NCI-H146 (cell line): ENCODE measurements at places on chromosomes 4 and X.
A peak's percentile ranks its signal among the peaks of the same experiment; 100 is the strongest.

DNA sequence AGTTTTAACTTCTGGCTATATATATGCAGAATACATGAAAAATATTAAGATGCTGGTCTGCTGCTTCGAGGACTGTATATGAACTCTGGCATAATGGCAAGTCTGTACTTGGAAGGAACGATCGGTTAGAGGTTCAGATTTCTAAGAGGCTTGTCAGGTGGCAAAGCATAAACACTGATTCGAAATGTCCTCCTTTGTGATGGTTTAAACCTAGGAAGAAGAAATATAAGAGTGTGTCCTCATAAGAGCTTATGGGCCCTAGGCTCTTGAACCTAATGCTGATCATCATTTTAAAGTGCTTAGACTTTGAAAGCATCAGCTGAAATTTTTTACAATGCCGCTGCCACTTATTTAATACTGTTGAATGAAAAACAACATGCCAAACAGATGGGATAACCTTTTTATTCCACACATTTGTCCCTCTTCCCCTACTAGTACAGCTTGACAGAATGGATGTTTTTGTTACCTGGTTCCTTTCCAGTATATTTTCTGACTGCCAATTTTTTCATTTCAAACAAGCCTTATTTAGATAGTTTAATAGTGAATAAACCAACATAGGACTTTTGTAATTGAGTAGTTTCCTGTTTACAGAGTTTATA lies 8.8 kb downstream of the SPRY1 start:
- DNase-seq, result no peak

GRCh38 chrX:12825801-12826200 lies 34.6 kb downstream of the PRPS2 start:
- no peak for DNase-seq

- DNase-seq, result no peak
Observed at GRCh38 chr4:17058916-17059741, 160.7 kb upstream of the LDB2 start.

DNA sequence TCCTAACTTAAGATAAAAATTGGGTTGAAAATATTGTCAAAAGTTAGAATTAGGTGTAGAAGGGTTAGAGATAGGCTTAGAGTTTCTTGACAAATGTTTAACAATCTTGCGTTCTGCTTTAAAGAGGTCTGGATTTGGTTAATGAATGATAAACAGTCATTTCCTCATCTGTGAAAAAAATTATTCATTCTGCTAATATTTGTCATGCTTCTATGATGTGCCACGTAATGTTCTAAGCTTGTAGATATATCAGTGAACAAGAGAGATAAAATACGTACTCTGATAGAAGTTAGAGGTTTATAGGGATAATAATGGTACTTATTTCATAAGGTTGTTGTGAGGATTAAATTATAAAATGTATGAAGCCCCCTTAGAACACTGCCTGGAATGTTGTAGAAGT lies 443.0 kb upstream of the GALNT7 start:
- no peak for DNase-seq

GRCh38 chr4:67141586-67141985 lies 403.7 kb downstream of the CENPC start:
- no peak for DNase-seq

DNA sequence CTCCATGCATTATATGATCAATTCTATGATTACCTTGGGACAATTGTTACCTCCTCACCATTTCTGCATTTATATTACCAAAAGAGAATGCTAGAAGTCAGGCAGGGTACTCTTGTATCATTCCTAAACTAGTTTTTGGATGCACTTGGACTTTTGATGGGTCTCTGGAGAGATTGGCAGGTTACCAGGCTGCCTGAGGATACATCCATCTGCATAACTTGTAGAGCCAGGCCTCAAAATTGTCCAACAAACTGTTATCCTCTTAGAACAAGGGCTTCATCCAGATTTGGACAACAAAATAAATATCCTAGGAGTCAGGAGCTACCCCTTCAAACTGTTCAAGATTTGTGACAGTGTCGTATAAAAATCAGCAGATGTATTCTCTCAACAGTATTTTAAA lies 326.1 kb downstream of the IL15 start:
- no peak for DNase-seq

- DNase-seq, result no peak
Observed at GRCh38 chrX:134552351-134552750, 92.4 kb downstream of the HPRT1 start.

DNA sequence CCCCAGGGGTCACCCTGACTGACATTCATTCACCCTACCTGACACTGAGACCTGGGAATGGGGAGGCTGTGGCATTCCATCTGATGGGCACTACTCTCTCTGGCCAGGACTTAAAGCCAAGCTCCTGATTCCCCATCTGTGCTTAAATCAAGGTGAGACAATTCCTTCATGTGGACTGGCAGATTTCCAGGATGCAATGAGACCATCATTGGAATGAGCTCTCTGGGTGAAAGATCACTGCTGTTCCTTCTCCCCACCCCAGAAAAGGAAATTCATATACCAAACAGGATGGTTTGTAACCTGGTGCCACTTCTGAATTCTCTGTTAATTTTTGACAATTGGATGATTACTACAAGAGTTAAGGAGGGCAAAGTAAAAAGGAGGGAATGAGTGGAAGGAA lies 354.8 kb downstream of the MID1IP1 start:
- no peak for DNase-seq

GRCh38 chrX:37060999-37061398 lies 52.8 kb downstream of the FAM47C start:
- DNase-seq, result peak; percentile 3

GRCh38 chr4:185803022-185803421 lies 9.0 kb downstream of the SORBS2 start:
- no peak for DNase-seq

GRCh38 chrX:115399306-115399705 lies 109.8 kb downstream of the LUZP4 start:
- DNase-seq, result peak; percentile 75

DNA sequence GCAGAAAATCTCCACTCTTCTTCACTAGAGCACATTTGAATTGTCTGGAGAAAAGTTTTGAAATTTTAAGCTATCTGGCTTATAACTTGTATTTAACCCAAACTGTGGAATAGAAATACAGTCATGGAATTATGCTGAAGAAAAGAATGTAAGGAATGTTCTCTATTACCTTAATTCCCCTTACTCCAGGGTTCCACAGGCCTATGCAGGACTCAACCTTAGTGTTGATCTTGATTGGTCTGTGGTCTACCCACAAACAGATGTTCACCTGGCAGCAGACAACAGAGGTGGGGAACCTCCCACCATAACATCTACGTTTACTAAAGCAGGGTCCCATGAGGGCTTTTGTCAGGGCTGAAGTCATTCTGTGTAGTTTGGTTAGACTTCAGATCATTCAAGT lies 189.3 kb upstream of the GPRIN3 start:
- no peak for DNase-seq
